Activated CD4-positive, alpha-beta T cell treated with anti-CD3 and anti-CD28 coated beads, Interleukin-2, amount 10 ng/mL, durations not matched to agents 24 days and 14 days (primary cell): ENCODE measurements at places on chromosomes 5 and 9. TPM values are rescaled to one million over a fixed set of nuclear protein-coding genes. Genes with fewer than 3 reads are reported as not detected.

The PCDHB5 gene
- total RNA-seq, result not detected in 2 replicates

The SGCD gene
- total RNA-seq, result not detected in 2 replicates

The ANXA1 gene
- 37.1 and 43.2 TPM in 2 replicates for total RNA-seq

The PDE6A gene
- not detected in 2 replicates for total RNA-seq

DNA sequence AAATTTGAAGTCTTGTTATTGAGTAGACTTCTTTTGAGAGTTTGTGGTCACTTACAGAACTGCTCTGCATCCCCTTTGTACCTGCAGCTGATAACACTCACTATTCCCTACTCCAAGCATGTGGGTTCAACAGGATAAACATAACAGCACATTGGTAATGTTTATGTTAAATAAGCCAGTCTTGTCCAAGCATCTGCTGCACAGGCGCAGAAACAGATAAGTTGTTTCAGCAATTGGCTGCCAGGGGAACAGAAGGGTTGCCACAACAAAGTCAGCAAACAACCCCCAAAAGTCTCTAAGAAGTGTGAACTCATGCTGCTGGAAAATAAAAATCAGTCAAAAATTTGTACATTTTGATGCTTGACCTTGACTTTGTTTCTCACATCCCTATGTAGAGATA is 174.6 kb downstream of the GDNF start:
- H3K27ac ChIP-seq, result no peak overlapping the region
- H3K4me3 ChIP-seq, result no peak overlapping the region
- no peaks in the 10 kb centered on the region for H3K4me1 ChIP-seq

GRCh38 chr5:54644226-54644625 is 126.7 kb downstream of the SNX18 start:
- no peak for DNase-seq
- H3K4me1 ChIP-seq, result peaks cover 50% of the 10 kb centered on the region
- no peak overlapping the region for H3K4me3 ChIP-seq
- H3K27me3 ChIP-seq, result no peaks in the 10 kb centered on the region

DNA sequence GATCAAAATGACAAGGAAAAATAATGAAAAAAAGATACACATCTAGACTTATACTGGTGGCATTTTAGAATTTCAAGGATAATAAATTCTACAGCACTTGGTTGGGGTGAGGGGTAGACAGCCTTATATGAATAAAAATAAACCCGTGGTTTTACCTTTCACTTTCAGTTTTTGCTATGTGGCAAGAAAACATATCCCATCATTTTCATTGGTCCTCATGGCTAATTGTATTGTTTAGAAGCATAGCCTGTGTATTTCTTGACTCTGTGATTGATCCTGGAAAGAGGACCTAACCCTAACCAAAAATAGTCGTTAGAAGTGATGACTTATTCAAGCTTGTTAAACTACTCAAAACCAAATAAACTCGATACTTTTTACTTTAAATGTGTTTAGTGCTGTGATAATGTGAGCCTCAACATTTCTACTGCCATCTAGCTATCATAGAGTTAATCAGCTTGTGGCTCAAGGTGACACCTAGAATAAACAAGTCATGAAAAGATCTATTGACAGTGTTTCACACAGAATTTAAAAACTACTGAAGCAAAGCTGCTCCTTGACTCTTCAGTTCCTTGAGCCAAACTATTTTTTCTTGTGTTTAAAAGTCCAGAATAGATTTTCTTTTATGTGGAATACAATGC is 153.3 kb upstream of the IZUMO3 start:
- DNase-seq, result no peak
- no peak overlapping the region for H3K4me3 ChIP-seq
- H3K27me3 ChIP-seq, result no peaks in the 10 kb centered on the region
- H3K4me1 ChIP-seq, result no peaks in the 10 kb centered on the region

- H3K27me3 ChIP-seq, result peaks cover 4% of the 10 kb centered on the region
- H3K4me1 ChIP-seq, result peaks cover 6% of the 10 kb centered on the region
- no peak overlapping the region for H3K4me3 ChIP-seq
These were observed 33.9 kb downstream of the SH3TC2 start for GRCh38 chr5:149028984-149029383.

DNA sequence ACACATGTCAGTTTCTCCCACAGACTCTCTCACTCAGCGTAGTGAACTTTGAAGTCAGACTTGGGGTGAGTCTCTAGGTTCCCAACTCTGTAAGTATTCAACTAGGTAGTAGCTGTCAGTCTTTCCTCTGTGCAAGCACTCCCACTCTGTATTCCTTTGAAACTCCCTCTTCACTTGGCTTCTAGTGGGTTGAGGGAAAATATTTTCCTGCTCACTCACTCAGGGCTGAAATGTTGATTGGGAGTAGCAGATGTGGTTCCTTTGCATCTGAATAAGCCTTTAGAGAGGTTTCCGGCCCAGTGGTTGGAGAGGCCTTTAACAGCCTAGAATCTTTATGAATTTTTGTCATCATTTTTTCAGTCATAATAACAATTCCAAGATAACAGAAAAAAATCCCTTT is 18.1 kb upstream of the ARRDC3 start:
- DNase-seq, result no peak
- H3K36me3 ChIP-seq, result no peaks in the 10 kb centered on the region
- no peak overlapping the region for H3K4me3 ChIP-seq
- H3K27ac ChIP-seq, result no peak overlapping the region

- no peaks in the 10 kb centered on the region for H3K4me1 ChIP-seq
- H3K27ac ChIP-seq, result no peak overlapping the region
- DNase-seq, result no peak
- H3K27me3 ChIP-seq, result peaks cover 14% of the 10 kb centered on the region
- no peak overlapping the region for H3K4me3 ChIP-seq
These were observed 489.2 kb downstream of the KDM4C start for GRCh38 chr9:7246917-7247522.
